ENCODE measurements at places on chromosomes 3 and 15. TPM values are rescaled to one million over a fixed set of nuclear protein-coding genes. Genes with fewer than 3 reads are reported as not detected.
A peak's percentile ranks its signal among the peaks of the same experiment; 100 is the strongest.

Gene KBTBD8
- 4.8 TPM for total RNA-seq

Gene IGSF11
- total RNA-seq, result 17.7 TPM

DNA sequence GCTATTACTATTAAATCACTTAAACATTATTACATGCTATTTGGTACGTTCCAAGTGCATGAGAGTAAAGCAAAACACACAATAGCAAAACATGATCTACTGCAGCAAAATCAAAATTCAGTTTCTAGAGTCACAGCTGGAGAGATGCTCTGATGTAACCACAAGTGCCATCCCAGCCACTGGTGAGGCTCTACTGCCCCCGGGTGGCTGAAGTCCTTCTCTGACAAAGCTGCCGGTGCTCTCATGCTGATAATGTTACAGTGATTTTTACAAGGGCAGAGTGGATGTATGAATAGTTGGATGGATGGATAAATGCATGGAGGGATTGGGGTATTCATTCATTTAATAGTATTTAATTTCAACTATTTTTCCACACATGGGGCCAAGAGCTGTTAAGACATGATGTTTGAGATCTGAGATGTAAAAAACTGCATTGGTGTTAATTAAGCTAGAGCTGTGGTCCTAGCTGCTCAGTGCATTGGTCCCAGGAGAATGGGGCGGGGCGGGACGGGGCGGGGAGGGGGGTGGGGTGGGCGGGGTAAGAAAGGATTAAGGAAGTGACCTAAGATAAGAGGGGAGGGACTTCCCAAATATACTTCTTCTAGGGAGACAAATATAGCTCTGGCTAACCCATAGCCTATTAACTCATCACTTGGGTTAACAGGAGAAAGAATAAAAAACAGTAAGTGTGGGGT is 5.3 kb upstream of the SPESP1 start:
- DNase-seq, result peak; percentile 69

GRCh38 chr3:26562021-26562768 is 60.4 kb upstream of the LRRC3B start:
- no peak for DNase-seq

- DNase-seq, result no peak
Measured at GRCh38 chr3:151541178-151541577, 80.3 kb upstream of the IGSF10 start.

GRCh38 chr3:147420353-147421183 is 11.4 kb downstream of the ZIC1 start:
- no peak for DNase-seq
